Tibial artery (tissue), 4 donors: ENCODE measurements at places on chromosomes 2 and 18.

GRCh38 chr2:118554616-118555015 is 292.8 kb downstream of the EN1 start:
- no peak for DNase-seq
- H3K27me3 ChIP-seq: no peaks in the 10 kb centered on the region
- H3K4me3 ChIP-seq: no peak overlapping the region
- H3K4me1 ChIP-seq: no peaks in the 10 kb centered on the region
- no peaks in the 10 kb centered on the region for H3K36me3 ChIP-seq

GRCh38 chr2:20181761-20182160 is 43.2 kb downstream of the SDC1 start:
- no peaks in the 10 kb centered on the region for H3K36me3 ChIP-seq
- H3K27me3 ChIP-seq: no peaks in the 10 kb centered on the region
- no peak overlapping the region for H3K27ac ChIP-seq
- H3K4me3 ChIP-seq: no peak overlapping the region

GRCh38 chr2:182606728-182607681 is 109.1 kb upstream of the DNAJC10 start:
- no peak overlapping the region for H3K27ac ChIP-seq
- H3K36me3 ChIP-seq: no peaks in the 10 kb centered on the region
- no peaks in the 10 kb centered on the region for H3K27me3 ChIP-seq

- H3K4me3 ChIP-seq: no peak overlapping the region
- H3K27ac ChIP-seq: no peak overlapping the region
- H3K27me3 ChIP-seq: no peaks in the 10 kb centered on the region
- DNase-seq: no peak
Observed at GRCh38 chr2:16008331-16008850, 68.0 kb downstream of the MYCN start.

DNA sequence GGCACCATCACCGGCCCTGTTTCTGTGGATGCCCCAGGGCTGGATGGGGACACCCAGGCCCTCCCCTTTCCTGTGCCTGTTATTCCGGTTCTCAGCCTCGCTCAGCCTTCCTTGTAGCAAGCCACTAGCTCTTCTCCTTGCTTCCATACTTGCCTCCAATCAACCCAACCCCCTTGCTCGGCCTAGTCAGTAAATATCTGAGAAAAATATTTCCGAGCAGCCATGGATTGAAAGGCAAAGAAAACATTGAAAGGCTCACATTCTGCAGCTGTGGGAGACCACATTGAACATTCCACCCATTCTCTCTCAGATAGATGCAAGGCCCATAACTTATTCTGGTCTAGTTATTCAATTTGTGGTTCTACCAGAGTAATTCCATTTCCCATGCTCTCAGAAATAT is 114.9 kb downstream of the SPP2 start:
- DNase-seq: no peak
- no peak overlapping the region for H3K27ac ChIP-seq
- no peaks in the 10 kb centered on the region for H3K36me3 ChIP-seq
- no peaks in the 10 kb centered on the region for H3K27me3 ChIP-seq

DNA sequence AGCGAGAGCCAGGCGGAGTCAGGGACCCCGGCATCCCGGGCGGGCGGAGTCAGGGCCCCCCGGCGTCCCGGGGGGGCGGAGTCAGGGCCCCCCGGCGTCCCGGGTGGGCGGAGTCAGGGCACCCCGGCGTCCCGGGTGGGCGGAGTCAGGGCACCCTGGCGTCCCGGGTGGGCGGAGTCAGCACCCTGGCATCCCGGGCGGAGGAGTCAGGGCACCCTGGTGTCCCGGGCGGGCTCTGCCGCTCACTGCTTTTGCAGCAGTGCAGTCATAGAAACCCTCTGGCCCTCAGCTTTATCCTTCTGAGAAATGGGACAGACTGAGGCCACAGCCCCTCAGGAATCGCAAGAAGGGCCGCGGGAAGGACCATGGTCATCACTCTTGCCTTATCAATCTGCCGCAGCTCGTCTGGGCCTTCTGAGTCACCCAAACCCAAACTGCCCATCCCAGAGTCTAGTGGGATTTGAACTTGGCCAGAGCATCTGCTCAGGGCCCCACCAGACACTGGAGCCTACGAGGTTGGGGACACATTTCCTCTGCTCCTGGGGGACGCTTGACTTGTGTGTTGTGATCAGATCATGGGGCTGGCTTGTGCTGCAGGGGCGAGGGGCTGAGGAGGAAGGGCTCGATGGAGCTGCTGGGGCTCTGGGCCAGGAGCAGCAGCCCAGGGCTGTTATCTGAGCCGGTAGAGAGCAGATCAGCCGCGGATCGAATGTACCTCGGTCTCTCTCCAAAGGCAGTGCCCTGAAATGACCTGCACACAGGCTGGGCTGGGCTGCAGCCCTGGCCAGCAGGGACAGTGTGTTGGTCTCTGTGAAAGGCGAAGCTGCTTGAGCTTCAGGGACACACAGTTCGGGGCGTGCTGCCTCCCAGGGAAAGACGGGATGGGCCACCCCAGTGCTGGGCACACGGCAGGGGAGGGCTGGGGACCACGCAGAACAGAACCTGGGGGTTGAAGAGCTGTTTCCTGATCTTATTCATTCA is 290.1 kb upstream of the HDAC4 start:
- H3K27me3 ChIP-seq: peaks cover 33% of the 10 kb centered on the region
- H3K4me3 ChIP-seq: no peak overlapping the region
- no peaks in the 10 kb centered on the region for H3K4me1 ChIP-seq
- DNase-seq: no peak
- H3K27ac ChIP-seq: no peak overlapping the region

DNA sequence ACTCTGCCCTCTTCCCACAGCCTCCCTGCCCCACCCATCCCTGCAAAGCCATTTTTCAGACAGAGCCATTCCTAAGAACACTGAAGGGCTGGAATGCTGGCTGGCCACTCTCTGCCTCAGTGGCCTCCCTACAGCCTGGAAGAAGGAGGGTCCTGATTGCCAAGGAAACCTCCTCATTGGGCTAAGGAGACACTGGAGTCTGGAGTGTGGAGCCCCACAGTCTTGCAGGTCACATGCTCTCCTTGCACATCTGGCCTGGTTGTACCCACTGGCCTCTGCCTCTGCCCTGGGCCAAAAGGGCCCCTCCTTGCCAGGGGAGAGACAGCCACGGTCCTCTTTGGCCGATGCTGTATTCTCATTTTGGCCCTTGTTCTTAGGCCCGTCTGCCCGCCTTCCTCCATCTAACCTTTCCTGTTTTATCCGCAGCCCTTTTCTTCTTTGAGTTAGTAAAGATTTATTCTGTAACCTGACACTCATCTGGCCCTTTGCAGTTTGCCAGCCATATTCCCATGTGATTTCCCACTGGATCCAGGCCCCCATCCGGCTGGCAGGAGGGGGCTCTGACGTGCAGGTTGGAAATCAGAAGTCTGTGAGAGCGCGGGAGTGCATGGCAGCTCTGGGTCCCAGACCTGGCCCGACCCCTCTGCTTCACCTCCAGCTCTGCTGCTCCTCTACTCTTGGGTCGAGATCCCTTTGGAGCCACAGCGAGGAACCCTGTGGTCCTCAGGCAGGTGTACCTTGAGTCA is 11.0 kb upstream of the CATIP start:
- H3K4me3 ChIP-seq: no peak overlapping the region
- no peaks in the 10 kb centered on the region for H3K36me3 ChIP-seq
- H3K27me3 ChIP-seq: no peaks in the 10 kb centered on the region
- H3K27ac ChIP-seq: peak overlapping the region; percentile 35
- peaks cover 36% of the 10 kb centered on the region for H3K4me1 ChIP-seq

DNA sequence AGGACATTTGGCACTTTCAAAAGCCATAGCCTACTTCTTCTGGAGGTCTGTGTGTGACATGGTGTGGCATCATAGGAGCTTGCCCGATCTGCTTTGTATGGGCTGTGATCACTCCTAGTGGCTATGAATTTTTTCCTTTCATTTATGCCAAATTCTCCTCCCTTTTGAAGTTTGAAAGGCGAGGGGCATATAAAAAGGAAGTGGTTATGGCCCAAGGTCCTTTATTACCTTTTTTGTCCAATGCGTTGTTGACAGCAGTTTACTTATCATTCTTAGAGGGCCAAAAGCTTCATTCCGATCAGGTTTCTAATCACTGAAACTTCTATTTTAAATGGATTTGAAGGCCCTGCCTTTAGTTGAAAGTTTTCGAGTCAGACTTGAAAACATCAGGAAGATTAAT is 224.3 kb upstream of the FOSL2 start:
- H3K27me3 ChIP-seq: no peaks in the 10 kb centered on the region
- H3K4me3 ChIP-seq: no peak overlapping the region
- DNase-seq: no peak
- H3K4me1 ChIP-seq: no peaks in the 10 kb centered on the region

DNA sequence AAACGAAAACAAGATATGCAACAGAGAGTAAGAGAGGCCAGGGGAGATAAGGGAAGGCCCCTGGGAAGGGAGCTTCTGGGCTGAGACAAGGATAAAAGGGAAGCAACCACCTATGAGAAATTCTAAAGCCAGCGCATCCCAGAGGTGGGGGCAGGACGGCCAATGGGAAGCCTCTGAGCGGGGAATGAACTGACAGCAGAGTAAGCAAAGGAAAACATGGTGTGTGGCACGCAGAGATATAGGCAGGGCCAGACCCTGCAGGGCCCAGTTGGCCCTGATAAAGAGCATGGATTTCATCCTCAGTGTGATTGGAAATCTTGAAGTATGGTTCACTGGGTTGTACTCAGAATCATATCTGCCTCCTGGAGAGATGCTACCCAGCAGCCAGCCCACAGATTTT is 78.7 kb downstream of the IRS1 start:
- no peak overlapping the region for H3K27ac ChIP-seq
- H3K4me3 ChIP-seq: no peak overlapping the region
- no peaks in the 10 kb centered on the region for H3K27me3 ChIP-seq
- no peak for DNase-seq
- peaks cover 5% of the 10 kb centered on the region for H3K4me1 ChIP-seq

GRCh38 chr2:195304310-195304709 is 352.7 kb upstream of the SLC39A10 start:
- H3K27ac ChIP-seq: no peak overlapping the region
- no peak overlapping the region for H3K4me3 ChIP-seq
- no peaks in the 10 kb centered on the region for H3K36me3 ChIP-seq
- no peak for DNase-seq
- no peaks in the 10 kb centered on the region for H3K27me3 ChIP-seq

- H3K4me1 ChIP-seq: no peaks in the 10 kb centered on the region
- H3K27ac ChIP-seq: no peak overlapping the region
- no peak for DNase-seq
- H3K27me3 ChIP-seq: no peaks in the 10 kb centered on the region
Observed at GRCh38 chr18:2304378-2305175, 266.7 kb downstream of the METTL4 start.

GRCh38 chr2:186976329-186976728 is 127.4 kb upstream of the ZSWIM2 start:
- no peak overlapping the region for H3K27ac ChIP-seq
- H3K36me3 ChIP-seq: no peaks in the 10 kb centered on the region
- peaks cover 5% of the 10 kb centered on the region for H3K4me1 ChIP-seq
